ENCODE measurements at places on chromosomes 7 and 10. TPM values are rescaled to one million over a fixed set of nuclear protein-coding genes. Genes with fewer than 3 reads are reported as not detected.

DNA sequence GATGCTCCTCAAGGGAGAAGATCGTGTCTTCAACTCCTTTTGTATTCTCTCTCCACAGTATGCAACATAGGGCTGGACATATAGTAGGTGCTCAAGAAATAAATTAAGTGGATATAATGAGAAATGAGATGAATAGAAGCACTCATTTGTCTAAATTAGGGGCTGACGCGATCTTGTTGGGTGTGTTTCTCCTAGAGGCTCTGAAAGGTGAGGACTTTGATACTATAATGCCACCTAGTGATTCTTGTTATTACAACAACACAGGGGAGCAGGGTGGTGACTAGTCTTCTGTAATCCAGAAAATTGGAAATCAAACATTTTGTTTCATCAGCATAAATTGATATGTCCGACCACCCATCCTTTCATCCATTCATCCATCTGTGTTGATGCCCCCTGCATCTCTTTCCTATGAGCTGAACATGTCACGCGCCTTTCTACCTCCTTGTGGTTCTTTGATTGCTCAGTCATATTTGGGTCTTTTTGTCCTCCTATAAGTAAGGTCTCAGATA is 3.5 kb upstream of the CFAP58 start:
- H3K27me3 ChIP-seq, result no peaks in the 10 kb centered on the region
- peak overlapping the region; percentile 74 for H3K27ac ChIP-seq
- H3K4me1 ChIP-seq, result peaks cover 12% of the 10 kb centered on the region

NOS3 gene
- total RNA-seq, result 4.2 TPM

- H3K27me3 ChIP-seq, result no peaks in the 10 kb centered on the region
- no peak overlapping the region for H3K27ac ChIP-seq
- no peak overlapping the region for H3K4me3 ChIP-seq
- H3K4me1 ChIP-seq, result no peaks in the 10 kb centered on the region
- no peak for DNase-seq
Measured at GRCh38 chr10:13189961-13190360, 28.6 kb downstream of the MCM10 start.

MBL2 gene
- 173 TPM for total RNA-seq

GRCh38 chr10:47144525-47144924 is 155.5 kb upstream of the GDF10 start:
- H3K36me3 ChIP-seq, result no peaks in the 10 kb centered on the region
- DNase-seq, result no peak
- no peak overlapping the region for H3K27ac ChIP-seq

GRCh38 chr7:132516042-132516840 is 60.0 kb downstream of the PLXNA4 start:
- no peak for DNase-seq
- H3K4me1 ChIP-seq, result no peaks in the 10 kb centered on the region
- no peaks in the 10 kb centered on the region for H3K36me3 ChIP-seq
- no peaks in the 10 kb centered on the region for H3K27me3 ChIP-seq
- H3K27ac ChIP-seq, result no peak overlapping the region

DNA sequence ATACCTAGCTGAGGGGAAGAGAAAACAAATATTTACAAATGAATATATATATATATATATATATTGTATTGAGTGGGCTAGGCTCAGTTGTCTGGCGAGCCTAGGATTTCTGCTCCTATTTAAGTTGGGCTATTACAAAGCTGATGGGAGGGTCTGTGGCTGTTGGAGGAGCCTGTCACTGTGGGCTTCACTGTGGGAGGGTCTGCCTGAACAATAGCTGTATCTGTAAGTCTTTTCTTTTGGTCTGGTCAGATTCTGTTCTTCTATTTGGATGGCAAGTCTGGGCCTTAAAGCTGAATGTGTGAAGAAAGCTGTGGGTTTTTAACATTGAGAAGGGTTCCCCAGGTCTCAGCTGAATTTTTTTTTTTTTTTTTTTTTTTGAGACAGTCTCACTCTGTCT is 220.6 kb upstream of the LYZL1 start:
- no peak for DNase-seq
- no peak overlapping the region for H3K4me3 ChIP-seq
- H3K27me3 ChIP-seq, result no peaks in the 10 kb centered on the region
- no peaks in the 10 kb centered on the region for H3K36me3 ChIP-seq
- no peak overlapping the region for H3K27ac ChIP-seq

DNA sequence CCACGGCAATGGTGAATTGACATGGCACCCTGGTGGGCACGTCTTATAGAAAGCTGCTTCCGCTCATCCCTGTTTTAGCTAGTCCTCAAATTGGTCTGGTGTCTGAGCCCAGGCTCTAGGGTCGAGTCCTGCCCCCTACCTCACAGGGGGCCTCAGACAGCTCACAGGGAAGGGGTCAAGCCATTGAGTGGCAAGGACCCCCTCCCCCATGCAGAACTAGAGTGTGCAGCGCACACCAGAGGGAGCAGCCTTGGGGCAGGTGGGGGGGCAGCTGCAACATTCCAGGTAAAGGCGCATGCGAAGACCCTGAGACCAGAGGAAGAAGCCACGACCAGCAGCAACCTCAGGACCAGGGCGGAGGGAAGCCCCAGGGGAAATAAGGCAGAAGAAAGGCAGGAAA is 240.4 kb upstream of the PPP2R2D start:
- H3K27ac ChIP-seq, result no peak overlapping the region
- no peaks in the 10 kb centered on the region for H3K36me3 ChIP-seq
- H3K4me1 ChIP-seq, result no peaks in the 10 kb centered on the region
- DNase-seq, result peak; percentile 21

- DNase-seq, result no peak
- no peak overlapping the region for H3K4me3 ChIP-seq
- H3K36me3 ChIP-seq, result peaks cover 15% of the 10 kb centered on the region
- H3K4me1 ChIP-seq, result no peaks in the 10 kb centered on the region
- no peak overlapping the region for H3K27ac ChIP-seq
Measured at GRCh38 chr10:12208460-12208859, 12.5 kb downstream of the CDC123 start.

OR9A4 gene
- not detected for total RNA-seq

DNA sequence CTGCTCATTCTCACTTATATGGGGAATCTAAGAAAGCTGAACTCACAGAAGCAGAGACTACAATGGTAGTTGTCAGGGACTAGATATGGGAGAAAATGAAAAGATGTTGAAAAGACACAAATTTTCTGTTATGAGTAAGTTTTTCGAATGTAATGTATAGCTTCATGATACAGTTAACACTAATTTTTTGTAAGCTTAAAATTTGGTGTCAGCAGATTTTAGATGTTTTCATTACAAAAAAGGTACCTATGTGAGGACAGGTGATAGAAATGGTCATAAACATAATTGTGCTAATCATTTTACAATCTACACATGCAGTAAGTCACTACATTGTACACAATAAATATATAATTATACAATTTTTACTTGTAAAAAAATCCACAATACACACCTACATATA is 286.6 kb downstream of the ZNF33B start:
- H3K27me3 ChIP-seq, result no peaks in the 10 kb centered on the region
- no peak for DNase-seq
- no peaks in the 10 kb centered on the region for H3K4me1 ChIP-seq
- no peaks in the 10 kb centered on the region for H3K36me3 ChIP-seq
- H3K4me3 ChIP-seq, result no peak overlapping the region

DNA sequence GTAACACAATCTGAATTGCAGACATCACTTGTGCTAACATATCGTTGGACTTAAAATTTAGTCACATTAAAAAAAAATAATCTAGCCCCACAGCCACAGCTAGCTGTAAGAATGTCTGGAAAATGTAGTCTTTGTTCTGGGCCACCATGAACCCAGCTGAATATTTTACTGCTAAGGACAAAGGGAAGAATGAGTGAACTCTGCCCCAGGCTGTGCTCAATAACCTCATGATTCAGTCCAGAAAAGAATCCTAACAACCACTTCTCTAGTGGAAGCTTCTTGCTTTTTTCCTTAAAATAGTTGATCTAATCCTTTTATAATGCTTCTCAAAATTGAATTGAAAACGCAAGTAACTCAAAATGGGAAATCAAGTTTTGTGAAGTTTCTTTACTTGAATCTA is 25.6 kb upstream of the SOSTDC1 start:
- no peak overlapping the region for H3K27ac ChIP-seq
- H3K4me1 ChIP-seq, result no peaks in the 10 kb centered on the region
- H3K36me3 ChIP-seq, result no peaks in the 10 kb centered on the region
- H3K4me3 ChIP-seq, result no peak overlapping the region
- no peaks in the 10 kb centered on the region for H3K27me3 ChIP-seq

DNA sequence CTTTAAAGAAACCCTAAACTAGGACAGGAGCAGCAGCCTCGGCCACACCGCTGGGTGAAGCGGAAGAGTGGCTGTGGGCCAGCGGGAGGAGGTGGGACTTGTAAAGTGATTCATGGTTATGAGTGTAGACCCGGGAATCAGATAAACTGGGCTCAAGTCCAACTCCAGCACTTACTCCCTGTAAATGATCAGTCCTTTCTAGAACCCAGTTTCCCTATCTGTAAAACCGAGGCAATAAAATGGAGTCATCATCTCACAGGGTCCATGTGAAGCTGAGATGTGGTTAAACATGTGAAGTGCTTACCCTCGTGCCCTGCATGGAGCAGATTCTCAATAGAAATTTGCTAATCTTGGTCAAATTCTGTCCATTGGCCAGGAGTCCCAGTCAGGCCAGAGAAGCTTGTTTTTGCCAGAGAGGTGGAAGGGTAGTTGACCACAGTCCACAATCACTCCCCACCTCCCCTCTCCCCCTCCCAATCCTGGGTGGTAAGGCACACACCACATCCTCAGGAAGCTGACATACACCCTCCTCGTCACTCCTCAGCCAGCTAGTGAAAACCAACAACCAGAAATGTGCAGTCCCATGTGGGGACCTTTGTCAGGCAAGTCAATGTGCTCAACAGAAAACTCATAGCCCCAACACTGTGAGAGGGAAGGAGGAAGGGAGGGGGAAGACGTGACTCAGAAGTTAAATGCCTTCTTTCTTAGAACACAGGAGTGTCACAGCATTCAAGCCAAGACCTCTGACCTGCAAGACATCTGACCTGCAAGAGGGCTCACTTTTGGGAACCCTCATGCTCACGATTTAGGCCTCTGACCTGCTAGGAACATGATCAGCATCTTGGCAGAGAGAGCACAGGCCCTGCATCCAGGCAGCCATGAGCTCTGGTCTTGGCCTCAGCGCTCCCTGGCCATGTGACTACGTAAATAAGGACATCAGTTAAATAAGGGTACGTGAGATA is 145.1 kb downstream of the PLXNA4 start:
- no peaks in the 10 kb centered on the region for H3K27me3 ChIP-seq
- no peak overlapping the region for H3K27ac ChIP-seq
- no peak for DNase-seq
- H3K4me3 ChIP-seq, result no peak overlapping the region
- no peaks in the 10 kb centered on the region for H3K36me3 ChIP-seq
- no peaks in the 10 kb centered on the region for H3K4me1 ChIP-seq

DNA sequence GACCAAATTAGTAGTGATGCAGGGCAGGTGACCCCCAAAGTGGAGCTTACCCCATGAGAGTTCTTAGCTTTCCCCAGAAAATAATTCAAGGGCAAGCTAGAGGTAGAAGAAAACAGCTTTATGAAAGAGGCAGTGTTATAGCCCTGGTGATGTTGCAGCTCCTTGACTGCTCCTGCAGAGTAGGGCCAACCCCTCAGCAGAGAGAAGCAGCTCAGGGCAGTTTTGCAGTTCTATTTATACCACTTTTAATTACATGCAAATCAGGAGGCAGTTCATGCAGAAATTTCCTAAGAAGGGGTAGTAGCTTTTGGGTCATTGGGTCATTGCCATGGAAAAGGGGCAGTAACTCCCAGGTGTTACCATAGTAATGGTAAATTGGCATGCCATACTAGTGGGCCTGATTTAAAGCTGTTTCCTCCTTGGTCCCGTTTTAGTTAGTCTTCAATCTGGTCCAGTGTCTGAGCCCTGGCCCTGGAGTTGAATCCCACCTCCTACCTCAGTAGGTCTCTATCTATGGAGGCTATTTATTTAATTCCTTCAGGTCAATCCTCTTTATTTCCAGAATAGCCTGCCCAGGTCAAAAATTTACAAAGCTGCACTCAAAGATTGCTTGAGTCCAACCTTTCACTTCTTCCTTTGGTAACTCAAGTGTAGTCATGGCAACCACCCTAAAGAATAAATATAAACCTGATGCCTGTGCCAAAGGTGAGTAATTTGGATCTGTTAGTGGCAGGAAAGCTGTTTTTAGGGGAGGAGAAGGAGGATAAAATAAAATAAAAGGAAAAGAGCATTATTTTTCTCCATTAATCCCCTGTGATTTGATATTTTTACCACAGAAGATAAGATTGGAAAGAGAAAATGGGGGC is 29.5 kb downstream of the PLXDC2 start:
- no peaks in the 10 kb centered on the region for H3K27me3 ChIP-seq
- no peaks in the 10 kb centered on the region for H3K36me3 ChIP-seq
- no peak overlapping the region for H3K27ac ChIP-seq
- no peak for DNase-seq
- no peak overlapping the region for H3K4me3 ChIP-seq
- no peaks in the 10 kb centered on the region for H3K4me1 ChIP-seq

TMEM72 gene
- not detected for total RNA-seq

- H3K4me1 ChIP-seq, result no peaks in the 10 kb centered on the region
- DNase-seq, result no peak
- no peak overlapping the region for H3K4me3 ChIP-seq
- H3K36me3 ChIP-seq, result no peaks in the 10 kb centered on the region
- H3K27ac ChIP-seq, result no peak overlapping the region
Measured at GRCh38 chr10:51196508-51197175, 122.4 kb downstream of the PRKG1 start.

GRCh38 chr10:116587878-116588591 is 2.7 kb upstream of the PNLIPRP1 start:
- no peaks in the 10 kb centered on the region for H3K36me3 ChIP-seq
- H3K27me3 ChIP-seq, result peaks cover 3% of the 10 kb centered on the region

CLRN3 gene
- 18.5 TPM for total RNA-seq

GRCh38 chr7:50556247-50556991 is 8.8 kb downstream of the DDC start:
- no peak overlapping the region for H3K4me3 ChIP-seq
- no peaks in the 10 kb centered on the region for H3K27me3 ChIP-seq
- no peak for DNase-seq

TACR2 gene
- total RNA-seq, result not detected

SPDYE8 gene
- not detected for total RNA-seq

OR2A1 gene
- 0.09 TPM for total RNA-seq
